ENCODE measurements at places on chromosomes 4 and X. TPM values are rescaled to one million over a fixed set of nuclear protein-coding genes. Genes with fewer than 3 reads are reported as not detected.

The P2RY4 gene
- 0.33 TPM for polyA plus RNA-seq

The PHOX2B gene
- polyA plus RNA-seq, result 0.08 TPM

The RNF128 gene
- polyA plus RNA-seq, result 17.7 TPM

The CT83 gene
- polyA plus RNA-seq, result not detected

The MAGEC3 gene
- polyA plus RNA-seq, result not detected

The IL3RA gene
- 10.4 TPM for polyA plus RNA-seq

The RELL1 gene
- polyA plus RNA-seq, result 9.8 TPM

The TKTL1 gene
- 0.33 TPM for polyA plus RNA-seq

The CXCR3 gene
- 0.14 TPM for polyA plus RNA-seq

The SSX4 gene
- polyA plus RNA-seq, result not detected

The CC2D2A gene
- 57.5 TPM for polyA plus RNA-seq

The ZNF630 gene
- polyA plus RNA-seq, result 2.8 TPM

DNA sequence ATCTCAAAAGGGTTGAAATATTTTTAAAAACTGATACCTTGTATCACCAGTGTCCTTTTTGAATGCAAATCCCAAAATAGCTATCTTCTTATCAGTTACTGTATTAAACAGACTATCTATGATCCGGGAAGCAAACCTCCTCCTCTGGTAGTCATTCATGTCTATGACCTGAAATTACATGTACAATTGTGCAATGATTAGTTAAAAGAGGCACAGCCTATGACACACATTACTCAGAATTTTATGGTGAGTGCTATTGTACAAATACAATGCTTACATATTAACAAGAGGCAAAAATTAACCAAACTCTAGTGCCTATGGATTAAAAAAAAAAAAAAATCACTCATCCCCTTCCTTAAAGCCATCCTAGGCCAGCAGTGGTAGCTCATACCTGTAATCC lies 21.7 kb downstream of the UGDH start:
- no peak for DNase-seq

DNA sequence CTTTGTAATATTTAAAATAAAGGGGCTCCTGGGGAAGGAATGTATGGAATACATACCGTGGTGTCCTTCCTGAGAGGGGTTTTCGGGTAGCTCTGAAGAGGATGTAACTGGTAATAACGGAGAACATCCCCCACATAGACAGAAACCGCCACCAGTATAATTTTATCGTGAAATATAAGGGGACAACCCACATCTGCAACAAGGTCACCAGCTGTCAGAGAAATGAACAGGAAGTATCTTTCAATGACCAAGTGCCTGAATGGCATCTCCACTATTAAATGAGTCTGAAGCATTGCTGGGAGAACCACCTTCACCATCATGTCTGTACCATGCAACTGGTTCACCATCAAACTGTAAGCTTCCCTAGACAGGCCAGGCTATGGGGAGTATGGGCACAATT lies 31.7 kb downstream of the RNF175 start:
- no peak for DNase-seq

- no peak for DNase-seq
Observed at GRCh38 chr4:128913228-128913627, 103.7 kb downstream of the JADE1 start.

DNA sequence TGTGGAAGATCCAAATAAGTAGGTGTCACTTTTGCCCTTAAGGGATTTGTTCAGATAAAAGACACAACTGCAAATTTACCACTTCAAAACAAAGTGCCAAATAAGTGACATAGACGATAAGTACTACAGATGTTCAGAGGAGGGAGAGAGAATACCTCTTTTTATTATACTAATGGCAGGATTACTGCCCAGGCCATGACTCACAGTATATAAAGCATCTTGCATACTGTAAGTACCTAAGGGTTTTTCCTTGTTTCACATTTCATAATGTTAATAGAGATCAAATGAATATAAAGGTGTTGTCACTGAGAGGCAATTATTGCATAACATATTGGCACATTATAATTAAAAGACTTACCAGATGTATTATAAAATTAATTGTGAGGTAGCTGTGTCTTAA lies 46.4 kb downstream of the PTPN13 start:
- DNase-seq, result no peak

DNA sequence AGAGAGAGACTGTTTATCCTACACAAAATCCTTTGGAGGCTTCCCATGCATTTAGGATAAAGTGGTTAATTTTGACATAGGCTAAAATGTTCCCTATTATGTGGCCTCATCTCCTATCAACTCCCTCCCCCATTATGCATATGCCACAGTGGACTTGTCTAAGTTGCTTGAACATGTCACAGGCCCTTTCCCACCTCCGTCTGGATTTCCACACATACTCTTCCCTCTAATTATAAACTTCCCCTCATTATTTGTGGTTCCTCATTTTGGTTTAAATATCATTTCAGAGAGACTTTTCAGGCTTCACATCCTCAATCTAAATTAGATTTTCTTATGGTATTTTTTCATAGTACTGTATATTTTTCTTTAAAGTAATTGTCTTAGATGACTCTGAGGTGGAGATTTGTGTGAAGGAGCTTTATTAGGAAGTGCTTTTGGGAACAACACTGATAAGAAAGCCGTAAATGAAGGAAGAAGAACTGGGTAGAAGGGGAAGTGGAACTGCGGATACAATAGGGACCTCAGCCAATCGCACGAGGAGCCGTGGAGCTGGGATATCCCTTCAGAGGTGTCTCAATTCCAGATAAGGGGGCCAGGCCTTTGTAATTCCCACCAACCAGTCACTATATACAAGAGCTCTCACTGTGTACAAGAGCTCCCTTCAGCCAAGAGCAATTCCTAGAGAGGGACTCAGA lies 7.9 kb downstream of the C4orf17 start:
- DNase-seq, result no peak

DNA sequence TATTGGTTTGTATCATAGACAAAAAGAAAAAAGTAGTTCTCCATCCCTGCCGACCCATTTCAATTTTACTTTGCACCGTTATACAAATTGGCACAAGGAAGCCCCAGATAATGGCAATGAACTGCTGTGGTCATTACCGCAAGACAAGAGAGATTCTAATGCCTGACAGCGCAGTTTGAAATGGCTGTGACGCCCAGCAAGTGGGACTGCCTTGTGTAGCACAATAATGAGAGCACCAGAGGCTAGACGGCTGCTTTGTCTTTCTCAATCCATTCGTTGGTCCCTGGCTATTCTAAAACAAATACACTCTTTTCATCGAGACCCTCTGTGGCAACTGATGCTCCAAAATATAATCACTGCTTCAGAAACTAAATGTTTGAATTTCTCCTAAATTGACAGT lies 192.4 kb upstream of the NEIL3 start:
- no peak for DNase-seq

DNA sequence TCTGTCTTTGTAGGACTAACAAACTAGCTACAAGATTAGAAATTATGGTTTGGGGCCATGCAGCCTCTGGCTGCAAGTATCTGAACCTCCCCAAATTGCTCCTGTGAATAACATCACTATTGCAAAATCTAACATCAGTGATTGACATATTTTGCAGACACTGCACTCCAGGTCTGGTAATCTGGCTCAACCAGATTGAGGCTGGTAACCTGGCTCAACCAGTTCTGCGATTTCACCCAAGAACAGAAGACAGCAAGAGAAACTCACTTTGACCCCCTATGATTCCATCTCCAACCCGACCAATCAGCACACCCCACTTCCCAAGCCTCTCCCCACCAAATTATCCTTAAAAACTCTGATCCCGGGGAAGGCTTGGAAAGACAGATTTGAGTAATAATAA lies 20.9 kb downstream of the SPIN3 start:
- DNase-seq, result no peak

- no peak for DNase-seq
Observed at GRCh38 chr4:81469781-81470455, 1.8 kb downstream of the RASGEF1B start.

DNA sequence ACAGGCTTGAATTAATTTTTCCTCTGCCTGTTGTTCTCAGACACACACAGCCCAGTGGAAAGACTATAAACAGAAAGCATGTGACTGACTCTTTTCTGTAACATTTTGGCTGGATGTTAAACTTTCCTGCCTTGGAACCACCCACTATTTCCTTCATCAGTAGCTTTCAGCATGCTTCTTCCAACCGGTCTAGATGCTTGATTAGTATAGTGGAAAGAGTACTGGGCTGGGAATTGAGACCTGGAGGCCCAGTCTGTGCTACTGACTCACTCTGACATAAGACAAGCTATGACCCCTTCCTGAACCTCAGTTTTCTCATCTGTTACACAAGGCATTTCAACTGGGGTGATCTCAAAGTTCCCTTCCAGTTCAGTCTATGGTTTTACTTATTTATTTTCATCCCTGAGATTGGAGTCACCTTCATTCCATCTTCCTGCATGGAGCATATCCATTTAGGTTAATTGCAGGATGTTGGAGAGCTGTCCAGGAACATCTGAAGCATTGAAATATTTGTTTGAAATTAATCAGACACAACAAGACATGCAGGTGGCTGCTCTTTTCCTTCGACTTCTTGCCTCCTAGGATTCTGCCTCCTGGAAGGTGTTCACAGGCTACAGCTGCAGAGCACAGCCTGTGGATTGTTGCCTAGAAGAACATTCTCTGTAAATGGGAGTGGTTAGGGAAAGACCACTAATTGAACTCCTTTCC lies 173.4 kb downstream of the RTL9 start:
- no peak for DNase-seq

- no peak for DNase-seq
Observed at GRCh38 chrX:46178763-46179162, 366.5 kb downstream of the ZNF674 start.

DNA sequence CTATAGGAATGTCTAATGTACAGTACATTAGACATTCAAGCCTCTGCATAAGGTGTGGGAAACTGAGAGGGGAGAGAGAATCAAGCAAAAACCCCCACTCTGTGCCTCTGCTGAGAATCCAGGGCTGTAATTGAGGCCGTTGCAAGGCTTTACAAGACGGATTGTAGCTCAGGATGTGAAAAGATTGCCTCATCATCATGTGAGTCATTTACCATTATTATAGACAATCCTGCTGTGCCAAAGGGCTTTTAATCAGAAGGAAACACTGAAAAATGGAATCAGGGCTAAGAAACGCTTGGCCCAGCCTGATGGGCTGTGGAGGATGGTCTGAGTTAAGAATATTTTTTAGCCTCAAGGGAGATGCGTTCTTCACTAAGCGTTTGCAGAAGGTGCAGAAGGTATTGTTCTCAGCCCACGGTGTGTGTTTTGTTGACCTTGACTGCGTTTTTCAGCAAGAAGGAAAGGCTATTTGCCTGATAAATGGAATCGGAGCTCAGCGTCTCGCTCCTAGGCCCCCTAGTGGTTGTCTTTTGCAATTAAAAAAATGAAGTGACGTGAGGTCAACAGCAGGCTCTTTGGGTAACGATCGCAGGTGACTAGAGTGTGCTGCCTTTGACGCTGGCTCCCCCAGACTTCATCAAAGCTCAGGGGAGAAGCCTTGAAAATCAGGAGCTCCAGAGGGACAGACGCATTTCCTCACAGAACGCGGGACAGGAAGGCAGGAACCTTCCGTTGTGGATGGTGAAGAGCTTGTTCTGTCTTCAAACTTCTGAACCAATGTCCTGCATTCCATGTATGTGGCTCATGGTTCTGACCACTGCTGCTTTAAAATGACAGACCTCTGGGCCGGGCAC lies 18.1 kb upstream of the CHRNA9 start:
- no peak for DNase-seq

GRCh38 chr4:140176735-140177134 lies 22.8 kb upstream of the MAML3 start:
- no peak for DNase-seq

GRCh38 chr4:173185847-173186510 lies 17.4 kb downstream of the GALNT7 start:
- DNase-seq, result no peak

- no peak for DNase-seq
Observed at GRCh38 chrX:82748906-82749505, 759.1 kb upstream of the POU3F4 start.

- DNase-seq, result no peak
Observed at GRCh38 chrX:109632906-109633504, 8.0 kb upstream of the KCNE5 start.

All from right renal pelvis (tissue), 4 donors.